ENCODE measurements at places on chromosomes 12 and 14. TPM values are rescaled to one million over a fixed set of nuclear protein-coding genes. Genes with fewer than 3 reads are reported as not detected.

DNA sequence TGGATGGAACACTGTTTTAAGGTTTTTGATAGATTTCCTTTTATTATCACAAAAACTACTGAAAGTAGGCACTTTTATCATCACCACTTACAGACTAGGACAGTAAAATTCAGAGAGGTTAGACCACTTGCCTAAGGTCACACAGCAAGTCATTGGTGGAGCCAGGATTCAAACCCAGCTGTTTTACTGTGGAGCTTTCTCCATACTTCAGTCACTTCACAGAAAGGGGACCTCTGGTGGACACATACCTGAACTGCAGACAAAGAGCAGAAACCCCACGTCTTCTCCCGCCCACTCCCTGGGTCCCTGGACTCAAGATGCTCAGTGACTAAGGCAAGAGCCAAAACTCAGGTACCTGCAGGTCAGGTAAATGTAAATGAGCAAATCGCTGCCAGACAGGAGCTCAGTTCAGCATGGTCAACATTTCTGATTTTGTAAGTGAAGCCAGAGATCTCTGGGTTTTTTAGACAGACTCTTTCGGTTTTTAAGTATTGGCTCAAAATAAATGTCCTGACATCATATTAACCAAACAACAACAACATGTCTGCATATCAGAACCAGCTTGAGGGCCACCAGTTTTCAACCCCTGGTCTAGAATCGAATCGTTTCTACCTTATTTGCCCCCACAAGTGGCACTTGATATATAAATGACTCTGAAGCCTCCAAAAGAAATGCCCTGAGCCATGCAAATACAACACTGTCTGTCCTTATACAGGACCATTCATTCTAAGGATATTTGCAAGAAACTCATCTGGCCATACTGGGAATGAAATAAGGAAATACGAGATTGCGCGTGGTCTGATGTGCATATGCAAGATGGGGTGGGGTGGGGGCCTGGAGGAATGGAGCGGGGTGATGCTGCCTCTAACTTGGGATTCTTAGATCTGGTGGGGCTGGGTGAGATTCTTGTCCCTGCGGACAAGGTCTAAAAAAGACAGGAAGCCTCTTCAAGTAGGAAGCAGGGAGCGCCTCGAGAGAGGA, 110.9 kb downstream of the KSR2 start:
- H3K4me1 ChIP-seq = no peaks in the 10 kb centered on the region
- peak; percentile 45 for DNase-seq
- no peak overlapping the region for H3K4me3 ChIP-seq

- no peak overlapping the region for H3K27ac ChIP-seq
- H3K4me3 ChIP-seq = no peak overlapping the region
Observed at GRCh38 chr14:100609331-100609870, 22.2 kb upstream of the BEGAIN start.

GRCh38 chr12:14417715-14418114, 52.2 kb downstream of the ATF7IP start:
- peak; percentile 46 for DNase-seq
- H3K4me3 ChIP-seq = no peak overlapping the region
- no peaks in the 10 kb centered on the region for H3K27me3 ChIP-seq
- peaks cover 6% of the 10 kb centered on the region for H3K4me1 ChIP-seq
- H3K36me3 ChIP-seq = no peaks in the 10 kb centered on the region

GRCh38 chr12:51890133-51890464, 2.2 kb downstream of the ANKRD33 start:
- peaks cover under 1% of the 10 kb centered on the region for H3K4me1 ChIP-seq
- H3K36me3 ChIP-seq = no peaks in the 10 kb centered on the region
- H3K27ac ChIP-seq = no peak overlapping the region
- DNase-seq = no peak
- H3K27me3 ChIP-seq = no peaks in the 10 kb centered on the region

GRCh38 chr12:70706611-70707010, 69.4 kb upstream of the PTPRB start:
- DNase-seq = no peak
- no peak overlapping the region for H3K4me3 ChIP-seq
- no peaks in the 10 kb centered on the region for H3K36me3 ChIP-seq
- no peak overlapping the region for H3K27ac ChIP-seq

DNA sequence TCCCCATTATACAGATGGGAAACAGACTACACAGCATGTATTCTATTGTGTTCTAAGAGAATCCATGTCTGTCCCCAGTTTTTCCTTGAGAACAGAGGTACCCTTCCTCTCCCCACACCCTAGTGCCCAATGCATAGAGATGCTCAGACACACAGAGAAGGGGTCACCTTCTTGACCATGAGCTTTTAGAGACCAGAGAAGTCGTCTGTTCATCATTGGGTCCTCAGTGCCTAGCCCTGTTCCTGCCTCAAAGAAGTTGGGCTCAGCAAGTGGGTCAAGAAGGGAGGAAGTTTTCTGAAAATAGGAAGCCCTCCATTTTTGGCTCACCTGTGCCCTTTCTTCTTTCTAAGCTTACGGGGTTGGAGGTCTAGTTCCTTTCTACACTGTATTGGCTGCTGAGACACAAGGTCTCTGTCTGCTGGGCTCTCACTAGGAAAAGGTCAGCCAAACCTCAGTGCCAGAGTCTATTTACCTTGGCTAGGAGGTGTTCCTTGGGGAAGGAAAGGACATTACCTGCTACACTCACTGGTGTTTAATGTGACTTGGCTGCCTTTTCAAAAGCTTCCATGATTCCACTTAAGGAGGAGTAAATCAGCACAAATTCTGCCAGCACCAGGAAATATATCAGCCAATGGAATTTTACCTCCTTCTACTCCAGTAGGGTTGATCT, 198.5 kb upstream of the PWP1 start:
- DNase-seq = no peak
- no peak overlapping the region for H3K27ac ChIP-seq
- no peak overlapping the region for H3K4me3 ChIP-seq
- H3K27me3 ChIP-seq = no peaks in the 10 kb centered on the region
- H3K36me3 ChIP-seq = no peaks in the 10 kb centered on the region
- no peaks in the 10 kb centered on the region for H3K4me1 ChIP-seq

DNA sequence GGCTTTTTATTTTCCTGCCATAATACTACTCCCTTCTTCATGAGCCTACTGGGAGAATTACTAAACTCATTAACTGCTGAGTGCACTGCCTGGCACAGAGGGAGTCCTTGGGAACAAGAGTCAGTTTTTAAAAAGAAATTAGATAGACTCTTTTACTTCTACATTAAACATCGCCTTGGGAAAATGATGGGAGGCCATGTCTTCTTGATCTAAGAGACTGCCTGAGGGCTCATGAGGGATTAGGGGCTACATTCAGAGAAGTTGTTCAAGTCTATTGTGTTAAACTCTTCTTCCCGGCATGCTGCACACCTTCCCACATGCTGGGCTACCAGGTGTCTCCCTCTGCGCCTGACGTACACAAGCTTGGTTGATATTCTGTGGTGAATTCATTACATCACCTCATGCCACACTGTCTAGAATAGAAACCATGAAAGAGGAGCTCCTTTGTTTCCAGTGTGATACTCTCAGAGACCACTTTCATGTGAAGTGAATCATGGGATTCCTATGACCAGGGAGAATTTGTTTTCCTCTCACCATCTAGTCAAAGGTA, 1422.3 kb downstream of the AACS start:
- no peaks in the 10 kb centered on the region for H3K4me1 ChIP-seq
- H3K27me3 ChIP-seq = no peaks in the 10 kb centered on the region
- H3K27ac ChIP-seq = no peak overlapping the region
- no peak overlapping the region for H3K4me3 ChIP-seq

DNA sequence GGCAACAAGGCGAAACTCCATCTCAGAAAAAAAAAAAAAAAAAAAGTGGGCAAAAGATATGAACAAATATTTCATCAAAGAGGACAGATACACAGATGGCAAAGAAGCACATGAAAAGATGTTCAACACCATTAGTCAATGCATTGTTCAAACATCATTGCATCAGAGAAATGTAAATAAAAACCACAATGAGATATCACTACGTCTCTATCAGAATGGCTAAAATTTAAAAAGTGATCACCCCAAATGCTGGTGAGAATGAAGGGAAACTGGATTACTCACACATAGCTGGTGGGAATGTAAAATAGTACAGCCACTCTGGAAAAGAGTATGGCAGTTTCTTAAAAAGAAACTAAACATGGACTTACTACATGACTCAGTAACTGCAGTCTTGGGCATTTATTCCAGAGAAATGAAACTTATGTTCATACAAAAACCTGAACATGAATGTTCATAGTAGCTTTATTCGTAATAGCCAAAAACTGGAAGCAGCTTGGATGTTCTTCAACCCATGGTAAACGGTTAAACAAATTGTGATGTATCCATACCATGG, 3.6 kb downstream of the L2HGDH start:
- no peaks in the 10 kb centered on the region for H3K36me3 ChIP-seq
- H3K27me3 ChIP-seq = no peaks in the 10 kb centered on the region
- peaks cover 18% of the 10 kb centered on the region for H3K4me1 ChIP-seq
- no peak overlapping the region for H3K4me3 ChIP-seq

GRCh38 chr12:51364001-51364400, 17.5 kb upstream of the CELA1 start:
- H3K27ac ChIP-seq = no peak overlapping the region
- H3K4me1 ChIP-seq = no peaks in the 10 kb centered on the region
- H3K4me3 ChIP-seq = no peak overlapping the region
- no peaks in the 10 kb centered on the region for H3K36me3 ChIP-seq
- H3K27me3 ChIP-seq = no peaks in the 10 kb centered on the region

DNA sequence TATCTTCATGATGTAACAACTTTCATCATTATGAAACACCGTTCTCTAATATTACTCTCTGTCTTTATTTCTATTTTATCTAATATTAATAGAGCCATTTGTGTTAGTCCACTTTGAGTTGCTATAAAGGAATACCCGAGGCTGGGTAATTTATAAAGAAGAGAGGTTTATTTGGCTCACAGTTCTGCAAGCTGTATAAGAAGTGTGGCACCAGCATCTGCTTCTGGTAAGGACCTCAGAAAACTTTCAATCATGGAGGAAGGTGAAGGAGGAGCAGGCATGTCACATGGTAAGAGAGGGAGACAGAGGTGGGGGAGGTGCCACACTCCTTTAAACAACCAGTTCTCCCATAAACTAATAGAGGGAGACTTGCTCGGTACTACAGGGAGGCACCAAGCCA, 25.1 kb downstream of the BORCS5 start:
- no peaks in the 10 kb centered on the region for H3K36me3 ChIP-seq
- no peaks in the 10 kb centered on the region for H3K27me3 ChIP-seq
- DNase-seq = no peak
- H3K27ac ChIP-seq = peak overlapping the region; percentile 65
- H3K4me3 ChIP-seq = no peak overlapping the region

GRCh38 chr12:4241592-4241991, 32.0 kb upstream of the CCND2 start:
- no peak for DNase-seq
- H3K4me3 ChIP-seq = no peak overlapping the region
- H3K27me3 ChIP-seq = peaks cover 3% of the 10 kb centered on the region
- H3K27ac ChIP-seq = no peak overlapping the region

DNA sequence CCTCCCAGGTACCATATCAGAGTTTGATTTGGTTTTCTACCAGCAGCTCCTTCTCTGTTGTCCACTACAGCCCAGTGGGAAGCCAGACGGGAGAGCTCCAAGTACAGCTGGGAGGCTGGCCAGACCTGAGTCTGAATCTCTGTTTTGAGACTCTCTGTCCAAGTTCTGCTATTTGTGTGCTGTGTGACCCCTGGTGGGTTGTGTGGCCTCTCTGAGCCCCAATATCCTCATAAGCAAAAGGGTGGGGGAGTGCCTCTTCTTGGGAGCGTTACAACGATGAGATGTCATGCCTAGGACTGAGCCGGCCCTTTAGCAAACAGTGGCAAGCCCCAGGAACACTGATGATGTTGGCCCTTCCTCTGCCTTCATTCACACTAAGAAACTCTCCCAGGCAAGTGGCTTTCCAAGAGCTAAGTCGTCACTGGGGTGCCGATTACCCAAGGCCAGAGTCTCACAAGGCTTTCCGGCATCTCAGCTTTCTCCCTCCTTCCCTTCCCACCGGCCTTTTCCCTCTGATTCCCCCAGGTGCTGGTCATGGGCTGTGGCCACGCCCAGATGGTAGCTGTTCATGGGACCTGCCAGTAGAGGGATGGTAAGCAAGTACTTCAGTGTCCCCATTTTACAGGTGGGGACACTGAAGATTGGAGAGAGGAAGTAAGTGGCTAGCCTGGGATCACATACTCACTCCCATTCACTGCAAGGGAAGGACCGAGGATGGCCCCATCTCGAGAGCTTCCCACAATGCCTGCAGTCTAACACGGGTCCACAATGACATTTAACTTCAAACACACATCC, 47.7 kb downstream of the BCL11B start:
- no peak for DNase-seq
- H3K4me3 ChIP-seq = no peak overlapping the region
- H3K4me1 ChIP-seq = no peaks in the 10 kb centered on the region
- no peak overlapping the region for H3K27ac ChIP-seq

DNA sequence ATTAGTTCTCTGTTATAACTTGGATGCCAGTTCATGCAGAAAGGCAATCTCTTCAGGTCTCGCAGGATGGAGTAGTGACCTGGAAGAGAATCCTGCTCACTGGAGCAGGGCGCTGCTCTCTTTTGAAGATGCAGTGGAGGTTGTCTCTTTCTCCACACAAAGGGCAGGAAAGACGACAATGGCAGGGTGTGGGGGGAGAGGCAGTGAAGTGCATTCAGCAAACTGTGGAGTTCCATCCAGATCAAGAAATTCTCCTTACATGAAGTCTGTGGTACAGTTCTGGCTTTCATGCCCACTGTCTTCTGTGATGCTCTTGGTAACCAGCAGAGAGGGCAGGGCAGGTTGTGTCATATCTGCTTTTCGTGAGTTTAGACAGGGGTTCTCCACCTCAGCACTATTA, 6.6 kb upstream of the PPP2R5C start:
- no peaks in the 10 kb centered on the region for H3K36me3 ChIP-seq
- peaks cover 2% of the 10 kb centered on the region for H3K4me1 ChIP-seq
- no peak overlapping the region for H3K4me3 ChIP-seq
- H3K27me3 ChIP-seq = no peaks in the 10 kb centered on the region

DNA sequence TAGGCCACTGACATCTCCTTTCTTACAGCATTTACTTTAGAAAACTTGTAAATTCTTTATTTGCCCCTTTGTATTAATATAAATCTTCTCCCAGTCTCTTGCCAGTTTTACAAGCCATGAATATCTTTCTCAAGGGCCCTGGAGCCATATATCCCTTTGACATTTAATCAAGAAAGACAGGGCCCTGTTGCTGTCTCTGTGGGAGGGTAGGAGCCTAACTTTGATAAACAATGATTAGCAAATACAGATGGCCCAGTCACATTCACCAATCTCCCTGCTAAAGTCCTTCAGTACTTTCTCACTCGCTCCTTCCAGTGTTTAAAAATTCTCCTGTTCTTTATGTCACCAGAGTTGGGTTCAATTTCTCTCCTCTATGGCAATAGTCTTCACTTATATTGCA, 479.8 kb upstream of the USP15 start:
- H3K4me3 ChIP-seq = no peak overlapping the region
- no peaks in the 10 kb centered on the region for H3K36me3 ChIP-seq
- no peaks in the 10 kb centered on the region for H3K4me1 ChIP-seq
- H3K27ac ChIP-seq = no peak overlapping the region

Gene AMIGO2
- total RNA-seq = 2.5 TPM

Gene OR6C4
- not detected for total RNA-seq

Gene CISTR
- not detected for total RNA-seq

Gene RPGRIP1
- 0.42 TPM for total RNA-seq

Gene KLRF2
- total RNA-seq = not detected

Gene MMP19
- total RNA-seq = 1.1 TPM

Gene CLEC4C
- 0.33 TPM for total RNA-seq
